RCC 7860 (cell line): ENCODE measurements at places on chromosomes 4 and X.
A peak's percentile ranks its signal among the peaks of the same experiment; 100 is the strongest.

- peak; percentile 14 for DNase-seq
Measured at GRCh38 chr4:177194906-177195305, 114.8 kb upstream of the NEIL3 start.

GRCh38 chr4:150577796-150578195, 4.2 kb upstream of the MAB21L2 start:
- no peak for DNase-seq

DNA sequence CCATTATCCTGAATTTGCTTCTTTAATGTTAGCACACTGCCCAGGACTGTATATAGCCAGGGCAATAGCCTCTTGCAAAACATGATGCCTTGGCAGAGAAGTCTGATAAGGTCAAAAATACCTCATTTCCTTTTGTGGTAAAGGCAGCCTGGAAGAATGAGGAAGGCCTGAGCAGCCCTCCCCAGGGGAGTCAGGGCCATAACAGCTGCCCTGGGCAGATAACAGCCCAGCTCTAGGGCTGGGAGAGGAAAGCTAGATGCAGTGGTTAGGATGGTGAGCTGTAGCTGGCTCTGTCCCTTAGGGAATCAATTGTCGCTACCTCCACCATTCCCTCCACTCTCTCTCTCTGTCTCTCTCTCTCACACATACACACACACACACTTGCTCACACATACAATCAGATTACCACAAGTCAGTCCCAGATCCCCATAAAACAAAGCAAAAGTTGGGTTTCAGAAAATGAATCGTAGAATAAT, 29.2 kb downstream of the EFHC2 start:
- DNase-seq = no peak

DNA sequence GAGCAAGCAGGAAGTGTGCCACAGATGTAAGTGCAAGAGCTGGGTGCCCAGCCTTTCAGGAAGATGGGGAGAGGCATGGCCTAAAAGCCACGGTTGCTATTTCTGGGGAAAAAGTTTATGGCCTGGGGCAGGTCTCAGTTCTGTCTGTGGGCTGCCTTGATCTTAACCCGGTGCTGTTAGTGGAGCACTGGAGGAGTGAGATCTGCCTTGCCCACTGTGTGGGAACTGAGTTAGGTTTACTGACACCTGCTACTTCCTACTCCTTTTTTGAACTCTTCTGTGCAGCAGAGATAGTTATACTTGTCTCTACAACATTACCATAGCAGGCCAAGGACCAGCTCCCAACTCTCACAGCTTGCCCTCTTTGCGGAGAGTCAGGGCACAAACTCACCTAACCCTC, 76.5 kb downstream of the ITM2A start:
- no peak for DNase-seq

DNA sequence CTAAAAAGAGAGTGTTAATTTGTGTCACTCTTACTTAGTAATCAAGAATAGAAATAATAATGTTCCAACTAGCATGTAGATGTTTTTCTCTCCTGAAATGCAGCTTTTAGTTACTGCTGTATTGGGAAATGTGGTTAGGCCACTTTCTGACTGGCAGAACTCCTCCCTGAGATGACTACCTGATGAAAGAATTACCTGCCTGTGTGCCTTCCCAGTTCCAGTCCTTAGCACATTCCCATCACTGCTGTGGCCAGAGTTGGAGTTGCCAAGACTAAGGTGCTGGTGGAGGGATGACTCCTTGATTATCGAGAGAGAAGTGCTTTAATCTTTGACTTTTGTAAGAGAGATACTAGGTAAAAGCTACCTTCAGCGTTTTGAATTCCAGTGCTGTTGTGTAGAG, 9.5 kb downstream of the GAB1 start:
- no peak for DNase-seq
